ENCODE measurements at places on chromosomes 3 and 15.
A peak's percentile ranks its signal among the peaks of the same experiment; 100 is the strongest.

DNA sequence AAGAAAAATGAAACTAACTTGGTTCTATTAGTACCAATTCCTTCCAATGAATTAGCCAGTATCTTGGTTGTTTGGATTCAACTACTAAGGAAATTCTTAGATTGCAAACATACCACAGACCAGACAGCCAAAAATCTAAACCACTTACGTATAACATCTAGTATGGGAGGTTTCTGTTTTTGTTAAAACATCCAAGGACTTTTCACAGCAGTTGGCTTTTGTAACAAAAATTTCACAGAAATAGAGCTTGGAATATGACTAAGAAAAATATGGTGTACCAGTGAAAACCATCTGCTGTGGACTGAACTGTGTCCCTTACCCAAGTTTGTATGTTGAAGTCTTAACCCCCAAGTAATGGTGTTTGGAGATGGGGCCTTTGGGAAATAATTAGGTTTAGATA lies 199.2 kb downstream of the OTOL1 start:
- DNase-seq = no peak

DNA sequence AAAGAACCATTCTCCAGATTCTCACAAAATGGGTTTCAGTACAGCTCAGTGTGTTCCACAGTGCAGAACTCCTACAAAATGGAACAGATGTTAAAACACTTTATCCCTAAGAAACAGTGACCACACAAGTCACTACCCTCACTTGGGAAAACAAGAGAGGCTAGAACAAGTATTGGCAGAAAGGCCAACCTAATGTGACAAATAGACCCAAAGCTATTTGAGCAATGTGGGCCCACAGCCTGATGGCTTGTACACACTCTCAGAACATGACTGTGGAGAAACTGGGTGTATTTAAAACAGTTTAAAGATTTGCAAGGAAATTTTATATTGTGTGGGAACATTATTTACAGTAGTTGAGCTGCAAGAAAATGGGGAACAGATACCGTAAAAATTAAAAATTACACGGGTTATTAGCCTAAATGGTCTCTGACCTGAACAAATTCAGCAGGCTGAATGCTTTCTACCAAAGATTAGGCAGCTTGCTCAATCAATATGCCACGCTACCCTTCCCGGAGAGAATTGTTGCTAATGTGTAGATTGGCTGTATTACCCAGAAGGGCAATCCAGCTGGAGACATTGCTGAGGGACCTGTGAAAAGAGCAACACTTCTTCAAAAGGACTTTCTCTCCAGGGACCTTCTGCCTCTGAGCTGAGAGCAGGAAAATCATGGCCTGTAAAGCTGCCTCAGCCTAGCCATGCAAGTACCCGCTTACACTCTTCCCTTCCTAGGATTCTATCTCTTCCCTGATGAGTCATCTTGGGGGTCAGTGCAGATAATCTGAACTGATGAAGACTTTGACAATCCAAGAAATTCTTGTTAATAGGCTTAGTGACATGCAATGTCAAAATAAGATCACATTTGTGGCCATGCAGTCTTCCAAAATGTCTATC lies 97.1 kb downstream of the STRIT1 start:
- no peak for DNase-seq

DNA sequence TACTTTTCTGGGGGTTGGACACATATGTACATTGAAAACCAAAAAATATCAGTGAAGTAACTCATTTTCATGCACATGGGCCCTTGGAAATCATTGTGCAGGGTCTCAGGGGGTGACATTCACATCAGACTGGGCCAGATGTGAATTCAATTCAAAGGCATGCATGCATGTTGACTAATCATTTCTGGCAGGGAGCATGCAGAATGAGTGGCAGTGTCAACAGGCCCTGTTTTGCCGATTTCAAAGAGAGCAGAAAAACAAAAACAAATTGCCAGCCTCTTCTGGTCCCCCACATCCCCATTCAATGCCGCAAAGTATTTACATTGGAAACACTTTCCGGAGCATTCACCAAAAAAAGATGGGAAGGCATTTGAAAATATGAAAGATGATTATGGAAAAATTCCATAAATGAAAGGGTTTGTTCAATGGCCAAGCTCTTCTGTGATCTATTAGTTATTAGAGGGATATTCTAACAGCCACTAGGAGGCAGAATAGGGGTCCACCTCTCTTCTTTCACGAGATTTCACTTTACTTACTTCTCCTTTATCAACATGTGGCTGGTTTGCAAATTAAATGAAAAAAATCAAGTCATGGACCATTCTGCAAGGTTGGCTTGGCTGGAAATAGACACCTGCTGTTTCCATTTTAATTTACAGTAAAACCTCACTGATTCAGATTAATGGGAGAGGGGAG lies 119.9 kb upstream of the FEZF2 start:
- peak; percentile 9 for DNase-seq

GRCh38 chr15:41333026-41333562 lies 413 bp downstream of the NUSAP1 start:
- peak; percentile 71 for DNase-seq

- no peak for DNase-seq
Observed at GRCh38 chr3:43400781-43401730, 114.7 kb downstream of the SNRK start.

DNA sequence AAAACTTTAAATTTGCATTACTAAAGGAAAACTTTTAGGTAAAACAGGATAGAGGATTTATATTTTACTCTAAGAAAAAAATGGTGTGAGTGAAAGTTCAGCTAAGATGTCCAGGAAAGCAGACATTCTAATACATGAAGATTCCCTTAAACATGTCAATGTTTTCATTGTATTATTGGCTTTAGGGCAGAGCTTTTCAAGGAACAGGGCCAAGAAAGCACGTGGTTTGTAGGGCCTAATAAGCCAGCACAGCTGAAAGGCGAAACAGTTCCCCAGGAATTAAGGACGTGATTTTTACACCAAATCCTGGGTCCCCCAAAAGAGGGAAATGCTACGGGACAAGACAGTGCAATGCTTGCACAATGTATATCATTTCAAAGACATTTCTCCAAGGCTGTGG lies 48.6 kb upstream of the MKRN3 start:
- no peak for DNase-seq

DNA sequence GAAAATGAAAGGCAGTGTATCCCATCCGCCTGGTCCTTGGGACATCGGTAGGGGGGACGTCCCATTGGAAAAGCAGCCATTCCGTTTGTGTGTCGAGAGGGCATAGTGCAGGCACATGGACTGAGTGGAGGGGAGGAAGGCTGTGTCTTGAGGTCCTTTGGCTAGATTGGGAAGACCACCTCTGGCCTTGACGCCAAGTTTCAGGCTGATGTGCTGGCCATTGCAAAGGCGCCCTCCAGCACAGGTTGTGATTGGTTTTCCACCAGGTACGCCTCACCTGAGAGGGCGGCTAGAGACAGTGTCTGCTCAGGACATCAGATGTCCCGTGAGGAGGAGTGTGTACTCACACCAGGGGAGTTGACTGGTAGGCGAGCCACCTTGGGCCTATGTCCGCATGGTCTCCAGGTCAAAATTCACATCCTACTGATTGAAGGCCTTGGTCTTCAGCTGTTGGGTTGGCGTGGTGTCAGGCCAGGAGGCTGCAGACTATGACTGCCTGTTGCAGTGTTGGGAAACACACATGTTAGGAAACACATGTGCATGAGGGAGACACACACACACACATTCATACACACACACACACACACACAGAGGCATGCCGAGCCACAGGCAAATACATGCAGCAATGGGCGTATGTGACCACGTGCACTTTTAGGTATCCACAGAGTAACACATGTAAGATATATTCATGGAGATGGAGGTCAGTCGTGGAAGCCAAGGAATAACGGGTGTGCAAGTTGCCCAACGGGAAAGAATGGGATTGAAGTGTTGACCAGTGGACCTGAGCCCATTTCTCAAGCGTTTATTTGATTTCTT lies 98.4 kb downstream of the SNRPN start:
- DNase-seq = no peak

DNA sequence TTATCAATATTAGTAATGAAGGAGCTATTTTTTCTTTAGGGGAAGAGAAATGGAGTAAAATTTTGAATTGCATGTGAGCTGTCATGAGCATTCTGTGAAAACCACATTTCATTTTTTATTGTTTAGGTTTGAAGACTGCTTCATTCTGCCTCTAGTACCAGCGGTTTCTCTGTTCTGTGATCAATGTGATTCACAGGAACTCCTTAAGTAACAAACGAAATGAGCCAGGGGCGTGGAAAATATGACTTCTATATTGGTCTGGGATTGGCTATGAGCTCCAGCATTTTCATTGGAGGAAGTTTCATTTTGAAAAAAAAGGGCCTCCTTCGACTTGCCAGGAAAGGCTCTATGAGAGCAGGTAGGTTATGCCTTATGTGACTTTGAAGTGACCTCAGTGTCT lies 13.0 kb downstream of the NIPA2 start:
- DNase-seq = no peak
